H1 (cell line): ENCODE measurements at places on chromosomes 7 and 10. TPM values are rescaled to one million over a fixed set of nuclear protein-coding genes. Genes with fewer than 3 reads are reported as not detected.

The SYNPO2L gene
- polyA plus RNA-seq, result 0.05 and 0.06 TPM in 2 replicates

The SAP25 gene
- polyA plus RNA-seq, result 3.6 and 8.2 TPM in 2 replicates

The OR2A12 gene
- not detected in 2 replicates for polyA plus RNA-seq

The SLC16A12 gene
- 0.89 and 1.9 TPM in 2 replicates for polyA plus RNA-seq

The FAM25C gene
- polyA plus RNA-seq, result not detected in 2 replicates

The WDR86 gene
- polyA plus RNA-seq, result 12.7 and 22.1 TPM in 2 replicates

The ZNF746 gene
- 7.5 and 9.1 TPM in 2 replicates for polyA plus RNA-seq

The CRTAC1 gene
- 1.2 and 2.7 TPM in 2 replicates for polyA plus RNA-seq

DNA sequence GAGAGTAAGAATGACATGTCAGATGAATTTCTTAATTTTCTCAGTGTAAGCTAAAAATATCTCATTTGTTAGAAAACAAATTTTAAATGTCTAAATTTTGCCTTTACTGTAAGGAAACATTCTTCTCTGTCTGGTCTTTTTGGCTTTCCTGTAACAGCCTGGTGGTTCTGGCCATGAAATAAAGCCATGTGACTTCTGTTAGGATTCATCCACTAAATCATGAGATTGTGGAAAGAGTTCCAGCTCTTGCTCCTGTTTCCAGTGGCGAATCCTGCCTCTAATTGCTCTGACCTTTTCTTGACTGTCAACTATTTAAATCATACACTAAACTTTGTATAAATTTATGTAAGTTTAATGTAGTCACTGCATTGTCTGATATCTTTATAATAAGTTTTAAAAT is 398.5 kb upstream of the AKR1E2 start:
- DNase-seq, result no peak

DNA sequence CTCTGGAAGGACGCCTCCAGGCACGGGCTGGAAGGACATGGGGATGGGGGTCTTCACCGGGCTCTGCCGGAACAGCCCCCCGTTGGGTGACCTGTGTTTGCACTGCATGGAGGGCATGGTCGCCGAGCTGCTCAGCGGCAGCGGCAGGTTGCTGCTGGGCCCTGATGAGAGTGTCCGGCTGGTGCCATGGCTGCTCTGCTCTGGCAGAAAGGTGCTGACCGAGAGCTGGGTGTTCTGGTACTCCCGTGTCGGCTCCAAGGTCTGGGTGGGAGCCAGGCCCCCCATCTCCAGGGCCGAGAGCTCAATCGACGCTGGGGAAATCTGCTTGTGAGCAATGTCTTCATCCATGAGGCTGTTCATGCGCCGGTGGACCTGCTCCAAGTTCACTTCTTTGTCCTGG is 764.3 kb downstream of the GRID1 start:
- DNase-seq, result peak; percentile 10

GRCh38 chr7:2241580-2242540 is at the start of the genes MRM2 and NUDT1:
MRM2 (minus strand) TSS chr7:2242205; CDS start chr7:2242169, 36 bp downstream.
NUDT1 (plus strand) TSS chr7:2242226; CDS start chr7:2244575, 2,349 bp downstream.
- peak; percentile 92 for DNase-seq

GRCh38 chr7:90111-91063 is 102.0 kb upstream of the FAM20C start:
- DNase-seq, result no peak

DNA sequence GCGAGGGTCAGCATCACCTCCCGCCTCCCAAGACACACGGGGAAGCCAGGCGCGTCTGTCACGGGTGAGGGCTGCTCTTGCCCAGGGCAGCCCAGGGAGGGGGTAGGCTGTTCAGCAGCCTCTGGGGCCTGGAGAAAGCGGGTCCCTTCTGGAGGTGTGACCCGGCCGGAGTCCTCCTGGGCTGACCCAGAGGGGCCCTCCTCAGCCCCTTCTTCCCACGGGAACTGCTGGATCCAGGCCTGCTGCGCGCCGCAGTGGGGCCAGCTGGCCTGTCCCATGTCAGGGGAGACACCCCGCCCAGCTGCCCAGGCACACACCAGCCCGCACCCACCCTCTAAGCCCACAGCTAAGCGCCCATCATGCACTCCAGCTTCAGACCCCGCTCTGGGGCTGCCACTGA is 41.8 kb downstream of the INSIG1 start:
- DNase-seq, result no peak

DNA sequence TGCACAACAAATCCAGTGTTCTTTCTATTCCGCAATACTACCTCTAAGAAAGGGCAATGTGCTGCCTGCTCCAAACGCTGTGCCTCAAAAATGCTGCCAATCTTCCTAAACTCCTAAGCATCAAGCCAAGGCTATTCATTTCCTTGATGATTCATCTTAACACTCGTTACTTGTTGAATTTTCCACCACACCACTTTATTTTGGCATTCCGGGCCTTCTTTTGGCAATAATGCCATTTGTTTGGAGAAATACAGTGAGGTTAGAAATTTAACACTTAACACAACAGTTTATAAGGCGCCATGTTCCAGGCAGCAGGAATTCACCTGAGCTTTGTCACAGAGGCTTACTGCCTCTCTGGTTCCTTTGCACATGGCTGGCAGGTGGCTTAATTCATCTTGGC is 82.6 kb upstream of the ABCB5 start:
- DNase-seq, result no peak

GRCh38 chr10:13118784-13119410 is 18.9 kb downstream of the OPTN start:
- DNase-seq, result no peak

GRCh38 chr10:21753497-21754270 is 219.7 kb downstream of the MLLT10 start:
- DNase-seq, result no peak

DNA sequence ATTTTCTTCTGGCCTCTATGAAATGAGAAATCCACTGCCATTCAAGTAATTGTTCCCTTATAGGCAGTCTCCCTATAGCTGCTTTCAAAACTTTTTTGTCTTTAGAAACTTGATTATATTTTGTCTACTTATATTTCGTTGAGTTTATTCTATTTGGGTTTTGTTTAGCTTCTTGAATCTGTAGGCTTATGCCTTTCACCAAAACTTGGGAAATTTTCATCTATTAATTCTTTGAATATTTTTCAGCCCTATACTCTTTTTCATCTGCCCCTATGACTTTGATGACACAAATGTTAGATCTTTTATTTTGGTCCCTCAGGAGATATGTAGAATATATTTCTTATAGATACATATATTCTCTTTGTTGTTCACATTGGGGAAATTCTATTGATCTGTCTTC is 48.3 kb upstream of the HHEX start:
- no peak for DNase-seq

GRCh38 chr7:27315066-27315465 is 72.5 kb downstream of the EVX1 start:
- no peak for DNase-seq

GRCh38 chr10:92567952-92568600 is 5.8 kb downstream of the IDE start:
- DNase-seq, result no peak

- no peak for DNase-seq
Measured at GRCh38 chr7:157808042-157808441, 471.2 kb downstream of the DNAJB6 start.

GRCh38 chr10:78925800-78926319 is 142.9 kb upstream of the ZMIZ1 start:
- no peak for DNase-seq

DNA sequence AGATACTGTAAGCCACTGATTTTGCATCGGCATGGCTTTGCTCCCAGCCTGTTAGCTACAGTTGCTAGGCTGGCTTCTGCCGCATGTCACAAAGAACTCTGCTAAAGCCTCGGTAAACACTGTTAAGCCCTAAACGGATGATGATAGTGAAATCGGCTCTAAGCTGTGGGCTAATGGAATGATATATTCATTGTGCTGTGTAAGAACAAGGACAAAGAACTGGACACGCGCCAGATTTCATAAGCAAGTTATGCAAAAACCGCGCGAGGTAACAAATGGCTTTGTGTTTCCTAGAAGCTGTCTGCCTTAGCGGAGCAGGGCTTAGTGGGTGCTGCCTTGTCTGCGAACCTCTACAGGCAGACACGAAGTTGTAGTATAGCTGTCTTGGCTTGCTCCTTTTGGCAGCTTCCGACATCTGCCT is 331.3 kb upstream of the COBL start:
- no peak for DNase-seq

GRCh38 chr10:7587168-7587864 is 79.5 kb downstream of the ITIH5 start:
- no peak for DNase-seq

DNA sequence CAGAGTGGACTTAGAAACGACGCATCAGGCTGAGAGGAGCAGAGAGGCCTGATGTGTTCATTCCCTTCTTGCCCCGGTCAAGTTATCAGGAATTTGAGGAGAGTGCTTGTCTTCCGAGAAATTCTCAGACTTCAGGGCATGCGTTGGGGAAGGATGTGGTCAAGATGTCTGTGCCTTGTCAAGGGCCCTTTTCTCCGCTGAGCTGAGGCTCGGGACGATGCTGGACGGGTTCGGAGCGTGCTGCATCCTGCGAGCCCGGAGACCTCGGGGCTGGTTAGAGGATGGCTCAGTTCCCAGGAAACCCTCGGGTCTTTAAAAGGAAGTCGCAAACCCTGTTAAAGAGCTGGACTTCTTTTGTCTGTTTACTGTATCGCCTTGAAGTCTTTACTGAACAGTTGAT is 325.4 kb downstream of the ADARB2 start:
- DNase-seq, result no peak

DNA sequence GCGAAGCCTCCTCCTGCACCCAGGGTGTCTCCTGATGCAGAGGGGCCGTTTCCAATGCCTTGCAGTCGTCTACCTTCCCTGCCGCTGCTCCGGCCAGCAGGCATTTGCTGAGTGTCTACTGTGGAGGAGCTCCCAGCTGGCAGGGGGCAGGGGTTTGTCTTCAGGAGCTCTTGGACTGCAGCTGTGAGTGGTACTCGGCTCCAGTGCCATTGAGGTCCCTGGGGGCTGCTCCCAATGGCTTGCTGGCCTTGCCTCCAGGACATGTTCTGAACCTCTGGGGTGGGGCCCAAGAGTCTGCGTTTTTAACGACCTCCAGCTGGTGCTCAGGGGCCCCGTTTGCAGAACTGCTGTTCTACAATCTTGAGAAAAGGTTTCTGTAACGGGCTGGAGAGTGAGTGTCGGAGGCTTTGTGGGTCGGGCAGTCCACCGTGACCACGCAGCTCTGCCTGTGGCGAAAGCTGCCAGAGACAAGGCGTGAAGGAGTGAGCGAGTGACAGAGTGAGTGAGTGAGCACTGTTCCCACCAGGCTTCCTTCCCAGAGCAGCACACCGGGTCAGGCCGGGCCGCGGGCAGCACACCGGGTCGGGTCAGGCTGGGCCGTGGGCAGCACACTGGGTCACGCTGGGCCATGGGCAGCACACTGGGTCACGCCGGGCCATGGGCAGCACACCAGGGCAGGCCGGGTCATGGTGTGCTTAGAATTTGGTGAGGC is 520.2 kb downstream of the PTPRN2 start:
- no peak for DNase-seq

- DNase-seq, result no peak
Measured at GRCh38 chr10:103111031-103111917, 81.8 kb downstream of the NT5C2 start.

GRCh38 chr7:93945756-93946535 is 24.4 kb downstream of the GNG11 start:
- no peak for DNase-seq

GRCh38 chr10:31961277-31962074 is 32.8 kb upstream of the ARHGAP12 start:
- no peak for DNase-seq

DNA sequence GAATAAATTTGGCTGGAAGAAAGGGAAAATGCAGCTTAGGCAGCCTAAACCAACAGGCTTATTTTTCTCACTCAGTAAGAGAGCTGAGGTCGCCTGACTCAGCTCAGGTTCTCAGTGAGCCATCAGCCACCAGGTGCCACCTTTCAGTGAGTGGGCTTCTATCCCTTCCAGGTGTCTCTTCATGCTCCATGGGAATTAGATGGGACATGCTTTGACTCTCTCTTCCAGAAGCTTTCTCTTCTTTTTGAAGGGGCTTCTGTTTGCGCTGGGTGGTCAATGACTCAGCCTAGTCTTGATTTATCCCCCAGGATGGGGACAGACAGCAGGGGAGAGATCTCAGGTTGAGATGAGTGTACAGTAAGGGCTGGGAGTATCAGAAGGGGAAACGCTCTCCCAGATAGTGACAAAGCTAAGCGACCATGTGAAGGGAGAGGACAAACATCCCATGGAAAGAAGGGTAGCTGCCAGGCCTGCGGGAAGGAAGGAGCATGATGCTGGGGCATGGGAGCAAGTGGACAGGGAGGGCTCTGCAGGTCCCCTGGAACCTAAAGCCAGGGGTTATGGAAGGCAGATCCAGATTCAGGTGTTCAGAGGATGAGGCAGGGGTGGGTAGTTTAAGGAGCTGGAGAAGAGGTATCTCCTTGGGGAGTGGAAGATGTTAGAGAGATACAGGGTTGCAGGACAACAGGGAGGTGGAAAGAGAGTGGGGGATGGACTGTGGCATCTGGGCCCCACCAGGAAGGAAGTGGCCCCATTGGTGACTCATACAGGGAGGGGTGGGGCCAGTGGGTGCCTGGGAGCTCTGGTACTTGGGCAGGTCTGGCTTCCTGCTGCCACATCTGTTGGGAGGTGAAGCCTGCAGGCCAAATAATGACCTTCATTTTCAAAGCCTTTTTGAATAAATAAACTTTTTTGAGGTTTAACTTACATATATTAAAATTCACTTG is 32.5 kb downstream of the OGDH start:
- no peak for DNase-seq

GRCh38 chr7:66953044-66953427 is 32.0 kb downstream of the TMEM248 start:
- DNase-seq, result no peak

GRCh38 chr10:79193694-79194382 is 125.1 kb downstream of the ZMIZ1 start:
- DNase-seq, result no peak

DNA sequence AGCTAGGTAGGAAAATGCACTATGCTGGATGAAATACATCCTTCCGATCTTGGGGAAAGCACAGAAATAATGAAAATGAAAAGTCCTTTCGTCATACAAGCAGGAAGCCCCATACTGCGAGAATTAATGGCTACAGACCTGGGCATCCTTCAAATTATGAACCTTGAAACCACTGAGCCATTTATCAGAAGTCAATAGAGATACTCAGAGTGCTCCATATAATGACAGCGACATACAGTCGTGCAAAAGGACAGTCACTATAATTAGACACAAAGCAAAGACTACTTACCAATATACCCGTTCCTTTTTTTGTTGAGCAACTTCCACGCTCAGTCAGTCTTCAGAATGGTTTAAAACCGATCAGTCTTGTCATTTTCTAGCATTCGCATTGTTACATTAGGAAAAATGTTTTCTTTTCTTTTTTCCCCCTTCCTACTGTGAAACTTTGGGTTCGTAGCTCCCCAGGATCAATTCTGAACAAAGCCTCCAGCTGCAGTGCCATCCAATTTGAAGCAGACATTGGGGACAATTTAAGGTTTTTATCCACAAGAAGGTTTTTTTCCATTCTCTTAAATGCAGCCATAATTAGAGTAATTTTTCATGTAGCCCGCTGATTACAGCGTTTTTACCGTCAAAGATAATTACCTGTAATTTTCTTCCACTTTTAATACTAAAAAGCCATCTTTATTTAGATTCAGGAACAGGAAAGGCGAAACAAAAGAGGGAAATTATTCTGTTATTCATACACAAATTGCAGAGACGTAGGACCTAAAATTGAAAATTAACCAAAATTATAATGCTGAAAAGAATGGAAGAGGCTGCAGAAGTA is 6.4 kb downstream of the DLX6 start:
- no peak for DNase-seq
